Colonic mucosa (tissue), 4 donors: ENCODE measurements at places on chromosomes 5 and 9. TPM values are rescaled to one million over a fixed set of nuclear protein-coding genes. Genes with fewer than 3 reads are reported as not detected.

- DNase-seq: no peak
Measured at GRCh38 chr9:133078486-133078885, 16.7 kb downstream of the CEL start.

DNA sequence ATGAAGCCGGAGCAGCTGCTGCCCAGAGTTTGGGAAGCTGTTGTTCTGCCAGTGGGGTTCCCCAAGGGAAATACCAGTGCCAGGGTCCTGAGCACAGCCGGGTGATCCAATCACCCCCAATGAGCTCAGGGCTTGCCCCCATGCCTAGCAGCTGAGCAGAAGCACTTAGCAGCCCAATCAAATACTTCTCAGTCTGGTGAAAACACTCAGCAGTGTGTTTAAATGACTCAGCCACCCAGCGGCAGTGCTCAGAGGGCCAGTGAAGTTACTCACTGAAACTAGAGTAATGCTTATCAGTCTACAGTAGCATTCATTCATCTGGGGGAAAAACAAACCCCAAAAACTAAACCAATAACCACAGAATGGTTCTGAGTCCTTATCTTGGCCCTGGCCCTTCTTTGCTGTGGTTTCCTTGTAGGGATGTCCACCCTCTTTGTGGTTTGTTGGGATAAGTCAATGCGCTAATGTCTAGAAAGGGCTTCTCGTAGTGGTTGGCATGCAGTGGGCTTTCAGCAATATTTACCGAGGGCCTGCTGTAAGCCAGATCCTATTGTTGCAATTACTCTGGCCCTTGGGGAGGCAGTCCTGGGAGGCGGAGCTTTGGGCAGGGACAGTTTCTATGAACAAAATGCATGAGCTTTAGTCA, 43.1 kb downstream of the LHX2 start:
- DNase-seq: no peak

GRCh38 chr5:38854907-38855306, 9.1 kb downstream of the OSMR start:
- no peak for DNase-seq

DNA sequence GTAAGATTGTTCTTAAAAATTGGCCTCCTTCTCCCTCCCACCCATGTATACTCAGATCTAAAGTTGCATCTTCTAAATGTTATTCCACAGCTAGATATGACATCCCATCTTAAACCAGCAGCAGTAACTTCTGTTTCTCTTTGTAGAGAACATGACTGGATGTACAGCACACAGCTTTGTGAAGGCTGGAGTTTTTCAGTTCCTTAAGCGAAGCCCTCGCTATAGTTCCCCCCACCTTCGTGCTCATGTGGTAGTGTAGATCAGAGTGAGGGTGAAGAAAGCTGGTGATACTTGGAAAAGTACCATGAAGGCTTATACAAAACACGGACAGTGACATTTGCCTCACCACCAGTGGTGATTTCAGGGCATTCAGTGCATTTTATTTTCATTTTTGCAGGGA, 137.5 kb downstream of the MAT2B start:
- DNase-seq: no peak

DNA sequence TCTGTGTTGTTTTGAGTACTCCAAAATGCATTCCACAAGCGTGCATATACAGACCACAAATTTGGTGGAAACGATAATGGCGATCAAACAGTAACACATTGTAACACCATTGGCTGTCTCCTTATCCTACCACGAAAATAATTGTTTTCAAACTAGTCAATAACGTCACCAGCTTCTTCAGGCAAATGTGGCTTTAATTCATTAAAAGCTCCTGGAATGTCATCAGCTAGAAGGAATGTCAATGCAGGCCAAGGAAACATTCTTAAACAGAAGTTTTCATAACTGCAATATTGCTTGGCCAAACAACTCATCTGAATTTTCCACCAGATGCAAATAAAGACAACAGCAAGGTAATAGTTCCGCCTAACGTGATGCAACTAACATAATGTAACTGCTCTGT, 71.6 kb upstream of the XPA start:
- no peak for DNase-seq

LIX1 gene
- total RNA-seq: 0.61 TPM

ACSL6 gene
- 0.93 TPM for total RNA-seq

CD14 gene
- 48.3 TPM for total RNA-seq
